Cortex of kidney (tissue), 1 donor: ENCODE measurements at places on chromosomes 2 and 18.

- DNase-seq: no peak
Observed at GRCh38 chr18:56861244-56861643, 210.1 kb downstream of the WDR7 start.

DNA sequence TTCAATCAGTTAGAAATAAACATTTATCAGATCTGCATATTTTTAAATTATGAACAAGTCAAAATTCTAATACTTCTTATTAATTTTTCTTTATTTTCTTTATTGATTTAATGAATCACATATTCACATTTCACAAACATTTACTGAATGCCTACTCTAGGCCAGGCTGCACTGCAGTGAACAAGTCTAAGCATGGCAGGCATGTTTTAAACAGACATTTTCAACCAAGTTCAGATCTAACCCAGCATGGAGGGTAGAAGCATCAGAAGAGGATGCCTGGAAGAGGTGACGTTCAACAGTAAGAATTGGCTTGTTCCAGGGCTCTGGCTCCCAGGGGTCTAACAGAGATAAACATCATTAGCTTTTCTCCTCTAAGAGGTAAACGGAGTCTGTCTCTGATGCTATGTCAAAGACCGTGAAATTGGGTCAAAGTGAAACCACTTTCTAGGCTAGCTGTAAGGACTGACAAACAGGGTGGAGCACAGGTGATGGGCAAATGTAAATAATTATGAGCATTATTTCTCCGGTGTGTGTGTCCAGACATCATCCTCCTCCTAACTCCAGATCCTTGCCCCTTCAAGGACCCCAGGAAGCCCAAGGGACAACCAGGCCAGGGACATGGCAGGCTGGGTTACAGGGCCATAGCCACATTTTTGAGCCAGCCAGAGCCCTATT is 50.6 kb downstream of the UNC50 start:
- no peak for DNase-seq

GRCh38 chr2:14827226-14828023 is 194.9 kb downstream of the LRATD1 start:
- no peak for DNase-seq

- no peak for DNase-seq
Observed at GRCh38 chr2:196219671-196220070, 48.3 kb upstream of the STK17B start.

- no peak for DNase-seq
Observed at GRCh38 chr18:78393086-78393862, 586.3 kb upstream of the SALL3 start.

DNA sequence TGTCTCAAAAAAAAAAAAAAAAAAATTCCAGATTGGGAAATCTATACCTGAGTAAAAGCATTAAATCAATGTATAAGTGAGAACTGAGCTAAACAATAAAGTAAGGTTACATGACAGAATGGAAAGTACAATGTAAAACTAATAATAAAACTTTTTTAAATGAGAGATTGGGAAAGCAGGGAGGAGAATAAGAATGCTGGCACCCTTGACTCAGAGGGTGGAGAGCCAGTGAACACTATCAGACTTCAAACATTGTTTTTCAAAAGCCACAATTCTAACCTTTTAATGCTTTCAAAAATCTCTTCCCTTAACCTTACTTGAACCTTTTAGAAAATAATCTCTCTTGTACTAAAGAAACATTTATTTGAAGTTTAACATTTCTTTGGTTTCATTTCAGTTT is 63.5 kb downstream of the TBC1D8 start:
- DNase-seq: no peak

- no peak for DNase-seq
Observed at GRCh38 chr2:106537791-106538191, 50.6 kb downstream of the CD8B2 start.

DNA sequence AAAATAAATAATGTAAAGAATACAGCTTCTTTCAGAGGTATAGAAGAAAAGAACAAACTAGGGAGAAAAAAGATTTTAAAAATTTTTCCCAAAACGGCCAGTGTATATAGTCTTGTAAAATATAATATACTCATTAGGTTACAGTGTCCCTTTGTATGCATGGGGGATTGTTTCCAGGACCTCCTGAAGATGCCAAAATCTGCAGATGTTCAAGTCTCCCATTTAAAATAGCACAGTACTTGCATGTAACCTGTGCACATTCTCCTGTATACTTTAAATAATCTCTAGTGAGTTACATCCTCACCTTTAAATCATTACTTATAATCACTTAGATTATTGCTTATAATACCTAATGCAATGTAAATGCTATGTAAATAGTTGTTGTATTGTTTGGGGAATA is 80.6 kb upstream of the LRRTM4 start:
- DNase-seq: no peak

- DNase-seq: no peak
Observed at GRCh38 chr18:33440060-33441043, at the start of gene CCDC178. Gene CCDC178, minus strand, starts transcription at chr18:33440721. Its CDS starts 28,633 bp downstream, at chr18:33412088.

DNA sequence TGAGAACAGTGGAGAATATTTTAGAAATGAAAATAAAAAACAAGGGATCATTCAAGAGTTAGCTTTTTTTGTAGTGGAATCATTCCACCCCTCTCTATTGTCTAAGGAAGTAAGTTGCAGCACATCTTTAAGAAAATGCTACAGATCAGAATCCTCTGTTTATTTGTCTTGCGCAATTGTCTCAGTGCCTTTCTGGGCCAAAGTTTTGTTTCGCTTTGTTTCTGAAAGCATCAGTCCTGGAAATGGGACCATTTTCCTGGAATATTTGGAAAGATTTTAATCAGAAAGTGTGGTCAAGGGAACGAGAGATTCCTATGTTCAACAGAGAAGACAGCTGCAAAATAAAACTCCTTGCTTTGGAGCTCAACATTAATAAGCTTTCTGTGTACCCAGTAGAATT is 74.0 kb downstream of the NRXN1 start:
- no peak for DNase-seq

- DNase-seq: no peak
Observed at GRCh38 chr2:215917953-215918620, 95.3 kb downstream of the MREG start.

GRCh38 chr2:10300328-10300920 is 2.3 kb upstream of the HPCAL1 start:
- DNase-seq: no peak

DNA sequence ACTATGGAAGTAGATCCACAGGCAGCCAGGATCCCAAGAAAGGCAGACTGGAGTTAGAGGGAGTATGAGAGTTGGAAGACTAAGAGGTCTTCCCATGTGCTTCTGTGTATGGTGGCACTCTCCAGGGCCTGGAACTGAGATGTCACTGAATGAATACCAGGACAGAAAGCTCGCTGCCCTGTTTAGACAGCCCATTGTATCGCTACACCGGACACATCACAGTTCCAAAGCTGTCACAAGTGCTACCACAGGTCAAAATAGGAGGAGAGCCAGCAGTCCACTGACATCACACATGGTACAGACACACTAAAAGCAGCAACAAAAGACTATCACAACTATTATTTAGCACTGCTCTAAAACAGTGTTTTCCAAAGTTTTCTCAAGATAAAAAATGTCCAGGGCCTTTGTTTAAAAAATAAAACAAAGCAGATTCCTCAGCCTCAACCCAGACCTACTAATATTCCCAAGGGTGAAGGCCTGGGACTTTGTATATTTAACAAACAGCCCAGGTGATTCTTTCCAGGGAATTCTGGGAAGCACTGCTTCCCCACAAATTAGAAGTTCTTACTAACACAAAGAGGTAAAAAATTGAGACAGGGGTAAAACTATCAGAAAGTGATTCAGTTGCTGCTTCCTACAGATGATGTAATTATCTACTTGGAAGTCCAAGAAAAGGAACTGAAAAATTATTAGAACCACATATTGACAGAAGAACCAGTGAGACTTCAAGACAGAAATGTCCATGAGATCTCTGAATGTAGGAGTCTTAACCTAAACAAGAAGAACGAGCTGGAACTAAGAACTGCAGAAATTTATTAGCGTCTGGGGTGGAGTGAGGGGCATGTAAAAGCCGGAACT is 116.0 kb downstream of the DTNB start:
- DNase-seq: no peak

- no peak for DNase-seq
Observed at GRCh38 chr2:42169874-42170521, 845 bp downstream of the EML4 start.

DNA sequence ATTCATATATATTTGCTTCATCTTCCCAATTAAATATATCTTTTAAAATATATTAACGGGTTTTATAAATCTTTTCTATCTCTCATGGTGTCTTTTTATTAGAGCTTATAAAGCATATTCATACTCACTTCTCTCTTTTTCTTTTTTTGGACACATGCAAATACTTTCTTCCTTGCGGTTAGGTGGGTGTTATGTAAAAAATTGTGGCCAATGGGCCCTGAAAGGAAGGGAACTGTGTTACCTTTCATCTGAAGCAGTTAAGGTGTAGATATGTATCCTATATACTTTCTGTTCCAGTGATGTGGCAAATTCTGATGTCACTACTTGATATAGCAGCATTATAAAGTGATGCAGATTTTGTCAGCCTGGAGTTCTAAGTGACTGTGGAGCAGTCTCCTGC is 714.5 kb downstream of the PLCL1 start:
- DNase-seq: no peak

GRCh38 chr2:54656863-54657262 is 66.6 kb upstream of the EML6 start:
- no peak for DNase-seq

- DNase-seq: no peak
Observed at GRCh38 chr2:20916604-20917286, 93.8 kb upstream of the LDAH start.

DNA sequence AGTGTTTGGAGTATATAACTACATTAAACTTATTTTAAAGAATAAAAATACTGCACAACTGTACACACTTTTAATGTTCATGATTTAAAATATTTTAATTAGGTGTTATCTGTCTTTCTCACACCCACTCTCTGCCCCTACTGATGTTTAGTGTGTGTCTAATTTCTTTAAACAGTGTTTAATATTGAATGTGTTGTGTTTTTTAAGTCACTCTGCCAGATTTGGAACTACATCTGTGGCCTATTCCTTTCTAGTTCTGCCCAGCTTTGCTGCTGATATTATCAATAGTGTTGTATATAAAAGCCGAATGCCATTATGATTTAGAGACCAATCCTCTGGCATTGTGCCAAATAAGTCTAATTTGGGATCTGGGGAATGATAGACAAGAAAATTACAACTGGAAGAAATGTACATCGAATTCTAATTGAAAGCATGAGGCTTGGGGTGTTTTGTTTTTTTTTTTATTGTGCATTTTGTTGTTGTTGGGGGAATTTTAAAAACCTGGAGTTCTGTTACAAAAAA is 398.0 kb downstream of the CPS1 start:
- DNase-seq: no peak

DNA sequence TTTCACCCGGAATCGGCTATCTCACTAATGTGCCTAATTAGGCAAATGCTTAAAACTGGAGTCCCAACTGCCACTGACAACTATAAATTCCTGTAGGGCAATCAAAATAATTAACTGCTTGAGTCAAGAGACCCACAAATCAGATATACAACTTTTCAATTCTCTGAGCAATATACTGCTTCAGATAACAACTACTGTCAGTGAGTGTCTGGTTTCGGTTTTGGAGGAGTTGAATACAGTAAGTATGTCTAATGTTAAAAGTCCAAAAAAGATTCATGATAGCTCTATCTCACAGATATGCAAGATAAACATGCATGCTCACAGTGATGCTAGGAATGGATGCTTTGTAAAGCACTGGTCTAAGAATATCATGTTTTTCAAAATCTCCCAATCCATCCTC is 283.3 kb downstream of the NRXN1 start:
- DNase-seq: no peak

GRCh38 chr2:202172439-202173211 is 65.8 kb downstream of the SUMO1 start:
- no peak for DNase-seq

GRCh38 chr2:71792926-71793761 is 339.8 kb downstream of the DYSF start:
- DNase-seq: no peak
